ENCODE measurements at places on chromosomes 13 and 19. TPM values are rescaled to one million over a fixed set of nuclear protein-coding genes. Genes with fewer than 3 reads are reported as not detected.
A peak's percentile ranks its signal among the peaks of the same experiment; 100 is the strongest.

GRCh38 chr13:112603641-112604225 is 15.8 kb upstream of the TUBGCP3 start:
- no peak for DNase-seq

GRCh38 chr13:48806522-48806921 is 152.8 kb downstream of the CYSLTR2 start:
- DNase-seq = no peak

DNA sequence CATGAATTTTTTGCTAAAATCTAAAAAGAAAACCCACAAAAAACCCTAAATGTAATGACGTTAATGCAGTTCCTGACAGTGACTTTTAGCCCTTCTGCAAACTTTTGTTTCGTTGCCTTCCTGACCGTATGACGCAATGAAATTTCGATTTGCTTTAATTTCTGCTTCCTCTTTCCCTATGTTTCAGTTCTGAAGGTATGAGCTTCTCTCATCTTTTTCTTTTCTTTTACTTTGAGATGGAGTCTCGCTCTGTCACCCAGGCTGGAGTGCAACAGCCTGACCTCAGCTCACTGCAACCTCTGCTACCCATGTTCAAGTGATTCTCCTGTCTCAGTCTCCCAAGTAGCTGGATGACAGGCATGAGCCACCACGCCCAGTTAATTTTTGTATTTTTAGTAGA is 6.1 kb upstream of the LILRA5 start:
- DNase-seq = no peak

DNA sequence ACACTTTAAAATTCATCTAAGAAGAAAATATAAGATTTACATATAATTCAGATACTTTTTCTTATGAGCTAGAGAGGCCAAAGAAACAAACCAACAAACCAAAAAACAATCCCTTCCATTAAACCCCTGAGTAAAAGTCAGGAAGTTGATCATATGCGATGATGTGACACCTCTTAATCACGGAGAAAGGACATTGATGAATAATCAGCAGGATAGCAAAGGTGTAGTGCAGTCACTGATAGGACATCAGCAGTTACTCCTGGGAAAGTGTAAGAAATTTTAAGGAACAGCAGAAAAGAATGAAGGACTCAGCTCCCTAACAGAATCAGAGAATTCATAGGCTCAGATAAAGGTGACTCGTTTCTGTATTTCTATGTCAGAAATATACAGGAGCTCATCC is 202.4 kb upstream of the EDNRB start:
- DNase-seq = no peak

DNA sequence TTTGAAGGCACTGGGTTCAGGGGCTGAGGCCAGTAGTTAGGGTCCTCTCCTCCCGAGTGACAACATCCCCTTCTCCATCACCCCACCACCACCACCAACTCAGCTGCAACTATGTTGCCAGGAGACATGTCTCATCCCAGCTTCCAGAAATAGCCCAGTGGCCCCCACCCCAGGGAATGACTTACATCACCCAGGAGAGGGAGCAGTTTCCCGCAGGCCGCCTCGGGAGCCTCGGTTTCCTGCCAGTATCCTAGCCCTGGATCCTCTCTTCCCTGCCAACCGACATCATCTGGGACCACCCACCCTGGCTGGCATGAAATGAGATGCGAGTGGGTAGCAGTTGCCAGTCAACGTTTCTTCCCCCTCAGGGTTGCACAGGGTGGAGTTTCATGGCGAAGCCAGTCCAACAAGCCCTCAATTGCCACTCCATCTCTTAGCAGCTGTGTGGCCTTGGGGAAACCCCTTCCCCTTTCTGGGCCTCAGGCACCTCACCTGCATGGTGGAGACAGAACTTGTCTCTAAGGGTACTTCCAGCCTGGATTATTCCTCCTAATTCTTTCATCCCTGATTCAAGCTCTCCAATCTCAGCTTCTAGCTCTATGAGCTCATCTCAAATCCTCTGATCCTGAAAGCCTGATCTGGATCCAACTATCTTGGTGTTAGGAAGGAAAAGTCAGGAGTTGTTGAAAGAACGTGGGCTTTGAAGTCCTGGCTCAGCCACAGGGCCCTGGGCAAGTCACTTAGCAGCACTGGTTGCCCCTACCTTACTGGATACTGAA is 3.9 kb upstream of the GSK3A start:
- DNase-seq = peak; percentile 81

DNA sequence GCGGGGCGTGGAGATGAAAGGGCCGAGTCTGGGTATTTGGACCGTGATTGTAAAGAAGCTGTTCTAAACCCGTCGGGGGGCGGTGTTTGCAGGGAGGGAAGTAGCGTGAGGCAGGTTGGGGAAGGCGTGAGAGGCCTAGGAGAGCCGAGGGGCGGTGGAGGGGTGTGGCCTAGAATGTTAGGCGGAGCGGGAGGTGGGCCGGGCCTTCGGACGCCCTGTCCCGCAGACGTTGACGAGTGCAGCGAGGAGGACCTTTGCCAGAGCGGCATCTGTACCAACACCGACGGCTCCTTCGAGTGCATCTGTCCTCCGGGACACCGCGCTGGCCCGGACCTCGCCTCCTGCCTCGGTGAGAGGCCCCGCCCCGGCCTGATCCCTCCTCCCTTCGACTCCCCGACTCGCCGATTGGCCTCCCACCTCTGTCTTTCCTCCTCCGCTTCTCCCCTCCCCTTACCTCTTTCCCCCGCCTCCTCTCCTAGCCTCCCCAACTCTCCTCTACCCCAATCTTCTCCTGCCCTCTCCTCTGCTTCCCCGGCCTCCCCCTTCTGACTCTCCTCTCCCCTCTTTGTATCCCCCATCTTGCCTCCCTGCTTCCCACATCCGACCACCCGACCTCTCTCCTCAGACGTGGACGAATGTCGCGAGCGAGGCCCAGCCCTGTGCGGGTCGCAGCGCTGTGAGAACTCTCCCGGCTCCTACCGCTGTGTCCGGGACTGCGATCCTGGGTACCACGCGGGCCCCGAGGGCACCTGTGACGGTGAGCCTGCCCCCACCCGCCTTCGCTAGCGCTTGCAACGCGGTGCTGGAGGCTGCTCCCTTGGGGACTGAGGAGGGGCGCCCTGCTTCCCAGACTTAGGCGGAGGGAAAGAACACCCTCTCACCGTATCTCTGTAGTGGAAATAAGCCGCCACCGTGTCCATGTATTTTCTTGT is 12.8 kb downstream of the LTBP4 start:
- DNase-seq = peak; percentile 95

GRCh38 chr19:46435009-46435408 is 6.3 kb upstream of the PNMA8C start:
- no peak for DNase-seq

- DNase-seq = no peak
These were observed 114.5 kb downstream of the RXFP2 start for GRCh38 chr13:31853643-31854326.

Gene CASP14
- total RNA-seq = not detected

GRCh38 chr19:46209051-46209450 is 20.5 kb upstream of the IGFL1 start:
- no peak for DNase-seq

GRCh38 chr19:16814526-16815100 is 14.6 kb upstream of the SIN3B start:
- DNase-seq = no peak

Gene CYP4F8
- not detected for total RNA-seq

DNA sequence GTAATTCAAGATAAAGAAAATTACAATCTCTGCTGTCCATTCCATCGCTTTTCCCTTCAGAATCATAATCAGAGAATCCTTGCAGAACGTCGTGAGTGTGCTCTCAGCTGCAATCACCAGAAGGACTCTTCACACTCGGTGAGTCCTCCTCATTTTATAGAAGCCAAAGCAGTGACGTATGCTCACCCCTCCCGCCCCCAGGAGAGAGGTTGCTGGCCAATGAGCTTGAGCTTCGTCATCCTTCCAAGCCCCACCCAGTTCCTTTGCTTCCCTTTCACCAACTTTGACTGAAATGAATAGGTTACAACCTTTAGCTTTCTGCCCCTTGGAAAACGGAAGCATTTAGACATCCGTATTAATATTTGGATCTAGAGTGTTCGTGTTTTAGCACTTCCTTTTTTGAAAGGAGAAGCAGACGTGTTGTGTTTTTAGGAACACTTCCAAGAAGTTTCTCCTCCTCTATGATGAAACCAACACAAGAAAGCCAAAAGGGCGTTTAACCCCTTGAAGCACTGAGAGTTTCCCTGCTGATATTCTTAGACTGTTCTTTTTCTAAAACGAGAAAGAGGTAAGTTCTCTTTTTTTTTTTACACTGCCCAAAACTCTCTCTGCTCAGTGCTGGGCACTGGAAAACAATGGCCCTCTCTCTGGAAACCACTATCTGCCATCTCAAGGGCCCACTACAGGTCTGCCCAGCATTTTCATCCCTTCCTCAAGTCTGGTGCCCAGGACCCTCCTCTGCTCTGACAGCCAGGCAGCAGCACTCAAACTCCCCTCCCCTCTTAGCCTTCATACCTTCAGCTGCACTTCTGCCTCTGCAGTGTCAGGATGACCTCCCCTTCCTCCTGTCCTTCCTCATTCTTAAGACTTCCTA is 44.3 kb upstream of the CEACAM21 start:
- DNase-seq = no peak

DNA sequence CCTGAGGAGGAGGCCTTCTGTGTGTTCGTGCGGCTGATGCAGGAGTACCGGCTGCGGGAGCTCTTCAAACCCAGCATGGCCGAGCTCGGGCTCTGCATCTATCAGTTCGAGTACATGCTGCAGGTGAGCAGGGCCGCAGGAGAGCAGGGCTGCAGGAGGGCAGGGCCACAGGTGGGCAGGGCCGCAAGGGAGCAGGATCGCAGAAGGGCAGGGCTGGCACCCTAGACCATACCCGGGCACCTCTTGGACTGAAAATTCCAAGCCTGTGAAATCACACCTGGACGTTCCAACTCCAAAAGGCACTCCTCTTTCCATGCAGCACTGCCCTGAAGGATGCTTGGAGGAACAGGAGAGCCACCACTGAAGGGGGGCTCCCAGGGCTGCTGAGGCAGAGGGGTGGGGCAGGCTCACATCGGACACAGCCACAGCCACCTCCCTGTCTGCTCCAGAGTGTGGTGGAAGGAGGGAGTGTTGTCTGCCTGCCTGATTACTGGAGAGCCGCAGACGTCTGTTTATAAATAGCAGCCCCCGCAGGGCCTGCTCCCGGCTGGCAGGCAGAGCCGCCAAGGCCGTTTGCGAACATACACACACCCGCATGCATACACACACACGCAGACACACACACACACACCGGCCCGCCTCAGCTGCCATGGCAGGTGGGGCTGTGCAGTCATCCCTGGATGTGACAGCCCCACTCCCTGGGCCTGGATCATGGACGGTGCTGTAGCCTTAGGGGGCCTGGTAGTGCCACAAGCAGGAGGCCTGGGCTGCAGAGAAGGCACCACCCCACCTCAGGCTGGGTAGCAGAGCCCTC is 20.2 kb downstream of the EVI5L start:
- no peak for DNase-seq

Gene KCNN1
- 8.2 TPM for total RNA-seq

All from endodermal cell (in vitro differentiated cells).